ENCODE measurements at places on chromosomes 4 and X. TPM values are rescaled to one million over a fixed set of nuclear protein-coding genes. Genes with fewer than 3 reads are reported as not detected.

GPRASP1 gene
- total RNA-seq: 69.1 TPM

SLC4A4 gene
- total RNA-seq: 0.76 TPM

ATP1B4 gene
- total RNA-seq: not detected

XAGE2 gene
- not detected for total RNA-seq

WFS1 gene
- total RNA-seq: 3.2 TPM

MXD4 gene
- 57.0 TPM for total RNA-seq

P2RY8 gene
- 139 TPM for total RNA-seq

HHIP gene
- total RNA-seq: 0.85 TPM

DNA sequence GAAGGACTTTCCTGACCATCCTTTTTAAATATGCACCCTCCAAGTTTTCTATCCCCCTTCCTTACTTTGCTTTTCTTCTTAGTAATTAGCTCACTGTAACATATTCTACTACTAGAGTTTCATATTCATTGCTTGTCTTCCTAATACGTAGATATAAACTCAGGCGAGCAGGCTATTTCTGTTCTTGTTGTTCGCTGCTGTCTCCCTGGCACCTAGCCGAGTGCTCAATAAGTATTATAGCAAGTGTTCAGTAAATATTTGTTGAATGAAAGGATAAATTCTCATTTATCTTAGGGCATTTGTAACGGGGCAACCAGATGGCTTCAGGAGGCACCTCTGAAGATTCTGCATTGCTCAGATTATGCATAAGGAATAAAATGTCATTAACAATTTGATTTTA, 6.8 kb upstream of the RHOH start:
- peaks cover 33% of the 10 kb centered on the region for H3K4me1 ChIP-seq
- H3K36me3 ChIP-seq: no peaks in the 10 kb centered on the region
- no peak for DNase-seq
- H3K4me3 ChIP-seq: no peak overlapping the region

GRCh38 chrX:47898024-47898423, 61.3 kb downstream of the ZNF81 start:
- H3K4me1 ChIP-seq: no peaks in the 10 kb centered on the region
- no peaks in the 10 kb centered on the region for H3K27me3 ChIP-seq
- H3K36me3 ChIP-seq: no peaks in the 10 kb centered on the region
- no peak overlapping the region for H3K4me3 ChIP-seq

GRCh38 chr4:23717528-23718248, 172.2 kb downstream of the PPARGC1A start:
- no peak overlapping the region for H3K4me3 ChIP-seq
- no peak overlapping the region for H3K27ac ChIP-seq
- H3K27me3 ChIP-seq: no peaks in the 10 kb centered on the region
- H3K4me1 ChIP-seq: no peaks in the 10 kb centered on the region
- H3K36me3 ChIP-seq: no peaks in the 10 kb centered on the region

GRCh38 chrX:42975906-42976305, 197.9 kb upstream of the PPP1R2C start:
- no peak overlapping the region for H3K4me3 ChIP-seq
- H3K27me3 ChIP-seq: no peaks in the 10 kb centered on the region
- H3K36me3 ChIP-seq: no peaks in the 10 kb centered on the region
- H3K27ac ChIP-seq: no peak overlapping the region

DNA sequence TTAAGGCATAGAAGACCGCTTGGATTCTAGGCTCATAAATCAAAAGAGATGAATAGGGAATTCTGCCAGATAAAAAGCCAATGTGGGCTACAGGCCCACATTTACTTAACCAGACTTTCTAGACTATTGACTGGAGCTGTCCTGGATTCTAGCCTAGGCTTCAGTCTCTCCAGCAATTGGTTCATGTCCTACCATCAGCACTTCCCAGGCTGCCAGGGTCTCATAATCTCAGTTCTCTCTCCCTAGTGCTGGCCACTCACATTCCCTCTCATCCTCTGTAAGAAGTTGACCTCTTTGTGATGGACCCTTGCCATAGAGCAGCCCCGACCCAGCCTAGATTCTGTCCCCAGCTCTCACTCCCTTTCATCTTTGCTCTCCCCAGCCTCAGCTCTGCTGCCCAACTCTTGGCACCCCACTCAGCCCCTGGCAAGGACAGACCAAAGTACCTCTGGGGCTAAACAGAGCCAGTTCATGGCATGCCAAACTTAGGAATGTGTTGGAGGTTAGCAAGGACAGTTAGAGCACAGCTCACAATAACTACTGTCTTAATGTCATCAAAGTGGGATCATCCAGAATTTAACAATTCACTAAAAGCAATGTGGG, 396.2 kb downstream of the INPP4B start:
- H3K27ac ChIP-seq: no peak overlapping the region
- H3K36me3 ChIP-seq: no peaks in the 10 kb centered on the region
- H3K27me3 ChIP-seq: no peaks in the 10 kb centered on the region
- no peak overlapping the region for H3K4me3 ChIP-seq
- H3K4me1 ChIP-seq: peaks cover 4% of the 10 kb centered on the region
- no peak for DNase-seq

- no peak for DNase-seq
- peaks cover 8% of the 10 kb centered on the region for H3K27me3 ChIP-seq
- H3K36me3 ChIP-seq: no peaks in the 10 kb centered on the region
- H3K4me3 ChIP-seq: no peak overlapping the region
- H3K4me1 ChIP-seq: no peaks in the 10 kb centered on the region
These were observed 29.9 kb downstream of the SOWAHB start for GRCh38 chr4:76867880-76868655.

- no peaks in the 10 kb centered on the region for H3K36me3 ChIP-seq
- no peak overlapping the region for H3K27ac ChIP-seq
- H3K4me3 ChIP-seq: no peak overlapping the region
- H3K27me3 ChIP-seq: no peaks in the 10 kb centered on the region
These were observed 1442.8 kb upstream of the IGFBP7 start for GRCh38 chr4:58553031-58553430.

- no peaks in the 10 kb centered on the region for H3K27me3 ChIP-seq
- no peak for DNase-seq
- H3K27ac ChIP-seq: no peak overlapping the region
- H3K36me3 ChIP-seq: no peaks in the 10 kb centered on the region
These were observed 145.5 kb downstream of the NWD2 start for GRCh38 chr4:37389967-37390580.

- no peak overlapping the region for H3K4me3 ChIP-seq
- H3K27ac ChIP-seq: no peak overlapping the region
- H3K27me3 ChIP-seq: no peaks in the 10 kb centered on the region
These were observed 109.0 kb downstream of the ANTXR2 start for GRCh38 chr4:79964020-79964399.

GRCh38 chrX:27078371-27078770, 384.8 kb downstream of the PPP4R3C start:
- no peaks in the 10 kb centered on the region for H3K27me3 ChIP-seq
- no peak overlapping the region for H3K4me3 ChIP-seq
- no peak for DNase-seq
- H3K27ac ChIP-seq: no peak overlapping the region
- no peaks in the 10 kb centered on the region for H3K36me3 ChIP-seq

- no peak for DNase-seq
- no peaks in the 10 kb centered on the region for H3K36me3 ChIP-seq
- no peak overlapping the region for H3K27ac ChIP-seq
- no peak overlapping the region for H3K4me3 ChIP-seq
- H3K27me3 ChIP-seq: no peaks in the 10 kb centered on the region
These were observed 40.8 kb upstream of the GRID2 start for GRCh38 chr4:92263010-92263409.

DNA sequence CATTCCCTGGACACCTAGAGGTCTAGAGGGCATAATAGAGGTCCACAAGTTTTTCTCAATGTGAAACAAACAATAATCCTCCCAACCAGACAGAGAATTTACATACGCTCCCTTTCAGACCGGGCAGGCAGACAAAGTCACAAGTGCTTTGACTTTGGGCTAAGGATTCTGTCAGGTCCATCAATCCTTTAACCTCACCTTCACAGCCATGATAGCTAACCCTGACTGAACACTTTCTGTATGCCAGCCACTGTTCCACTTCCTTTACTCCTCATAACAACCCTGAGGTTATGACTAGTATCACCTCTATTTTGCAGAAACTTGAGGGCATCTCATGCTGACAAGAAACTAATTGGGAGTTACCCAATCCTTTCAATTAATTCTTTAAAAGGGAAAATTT, 118.8 kb upstream of the AFF2 start:
- no peak overlapping the region for H3K4me3 ChIP-seq
- H3K27ac ChIP-seq: peak overlapping the region; percentile 91
- no peak for DNase-seq
- no peaks in the 10 kb centered on the region for H3K27me3 ChIP-seq
- peaks cover 7% of the 10 kb centered on the region for H3K4me1 ChIP-seq

GRCh38 chrX:38881066-38881465, 79.8 kb downstream of the MID1IP1 start:
- no peaks in the 10 kb centered on the region for H3K27me3 ChIP-seq
- no peaks in the 10 kb centered on the region for H3K36me3 ChIP-seq
- no peak overlapping the region for H3K4me3 ChIP-seq
- no peak for DNase-seq

- no peaks in the 10 kb centered on the region for H3K36me3 ChIP-seq
- no peak for DNase-seq
- peak overlapping the region; percentile 94 for H3K4me3 ChIP-seq
- H3K27ac ChIP-seq: peak overlapping the region; percentile 97
- H3K27me3 ChIP-seq: peaks cover 9% of the 10 kb centered on the region
These were observed 995 bp downstream of the SMARCA5 start for GRCh38 chr4:143514497-143514896.

DNA sequence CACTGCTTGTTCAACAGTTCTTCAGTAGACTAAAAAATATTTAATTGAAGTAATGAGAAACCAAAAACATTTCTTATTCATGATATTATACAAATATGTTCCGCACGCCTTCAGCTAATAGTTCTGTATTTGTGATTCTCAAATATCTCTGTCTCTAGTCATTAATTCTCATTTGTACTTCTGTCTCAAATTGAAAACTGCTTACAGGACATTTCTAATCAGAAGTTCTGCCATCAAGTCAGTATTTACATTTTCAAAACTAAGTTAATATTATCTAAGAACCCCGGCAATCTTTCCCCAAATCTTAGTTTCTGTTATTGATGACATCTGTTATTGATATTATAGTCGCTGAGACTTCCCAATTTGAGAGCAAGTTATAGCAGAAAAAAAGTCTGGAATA, 78.6 kb upstream of the PGRMC2 start:
- H3K27ac ChIP-seq: no peak overlapping the region
- H3K4me1 ChIP-seq: no peaks in the 10 kb centered on the region
- no peaks in the 10 kb centered on the region for H3K27me3 ChIP-seq
- DNase-seq: no peak
- no peak overlapping the region for H3K4me3 ChIP-seq
- no peaks in the 10 kb centered on the region for H3K36me3 ChIP-seq

GRCh38 chr4:1017706-1018105, 6.3 kb downstream of the FGFRL1 start:
- no peak overlapping the region for H3K27ac ChIP-seq
- H3K4me3 ChIP-seq: no peak overlapping the region
- no peak for DNase-seq
- H3K36me3 ChIP-seq: no peaks in the 10 kb centered on the region
- H3K4me1 ChIP-seq: peaks cover 25% of the 10 kb centered on the region
- peaks cover under 1% of the 10 kb centered on the region for H3K27me3 ChIP-seq

GRCh38 chr4:106541253-106541652, 172.7 kb upstream of the GIMD1 start:
- no peaks in the 10 kb centered on the region for H3K27me3 ChIP-seq
- no peak overlapping the region for H3K4me3 ChIP-seq
- H3K36me3 ChIP-seq: no peaks in the 10 kb centered on the region
- no peaks in the 10 kb centered on the region for H3K4me1 ChIP-seq
- no peak for DNase-seq

DNA sequence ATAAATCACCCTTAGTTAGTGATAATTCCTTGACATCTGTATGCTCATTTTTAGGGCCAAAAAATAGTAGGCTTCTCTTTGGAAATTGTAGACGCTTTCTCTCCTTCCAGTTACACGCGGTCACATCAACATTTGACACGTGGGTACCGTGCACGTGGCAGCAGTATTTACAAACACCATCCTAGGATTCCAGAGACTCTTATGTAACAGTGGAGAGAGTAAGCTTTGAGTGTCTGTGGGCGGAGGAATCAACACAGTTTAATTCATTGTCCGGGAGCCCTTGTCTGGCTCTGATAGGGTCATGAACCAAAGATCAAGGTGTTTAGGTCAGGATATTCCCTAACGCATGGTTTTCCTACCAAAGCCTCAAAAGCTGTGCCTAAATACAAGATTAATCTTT, 12.2 kb downstream of the TET2 start:
- H3K4me3 ChIP-seq: no peak overlapping the region
- peaks cover 4% of the 10 kb centered on the region for H3K4me1 ChIP-seq
- H3K27ac ChIP-seq: no peak overlapping the region
- H3K36me3 ChIP-seq: no peaks in the 10 kb centered on the region
- no peaks in the 10 kb centered on the region for H3K27me3 ChIP-seq

DNA sequence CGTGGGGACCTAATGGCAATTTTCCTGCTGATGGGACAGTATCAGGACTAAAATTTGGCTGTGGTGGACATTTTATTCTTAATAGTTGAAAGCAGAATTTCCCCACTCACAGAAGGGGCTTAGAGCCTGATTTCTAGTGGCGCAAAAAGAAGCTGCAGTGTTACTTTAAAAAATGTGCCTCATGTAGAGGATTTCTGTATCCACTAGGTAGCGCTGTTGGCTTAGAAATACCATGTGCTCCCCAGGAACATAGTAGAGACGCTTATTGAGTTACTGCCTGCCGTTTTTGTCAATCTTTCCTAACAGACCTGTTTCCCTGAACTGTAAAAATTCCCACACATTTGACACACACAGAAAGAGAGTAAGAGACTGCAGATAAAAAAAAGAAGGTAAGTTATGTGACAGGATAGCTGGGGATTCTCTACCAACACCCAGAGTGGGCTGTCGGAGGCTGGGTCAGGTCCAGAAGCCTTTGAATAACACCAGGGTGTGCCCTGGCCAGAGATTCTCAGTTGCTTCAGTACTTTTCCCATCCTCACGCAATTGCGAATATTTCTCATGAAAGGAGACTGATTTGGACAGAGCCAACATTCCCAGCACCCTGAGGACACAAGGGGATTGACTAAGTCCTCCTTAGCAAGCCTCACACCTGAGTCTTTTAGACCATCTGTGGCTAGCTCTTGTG, 88.4 kb downstream of the ZXDA start:
- no peaks in the 10 kb centered on the region for H3K27me3 ChIP-seq
- H3K27ac ChIP-seq: no peak overlapping the region
- H3K36me3 ChIP-seq: no peaks in the 10 kb centered on the region

DNA sequence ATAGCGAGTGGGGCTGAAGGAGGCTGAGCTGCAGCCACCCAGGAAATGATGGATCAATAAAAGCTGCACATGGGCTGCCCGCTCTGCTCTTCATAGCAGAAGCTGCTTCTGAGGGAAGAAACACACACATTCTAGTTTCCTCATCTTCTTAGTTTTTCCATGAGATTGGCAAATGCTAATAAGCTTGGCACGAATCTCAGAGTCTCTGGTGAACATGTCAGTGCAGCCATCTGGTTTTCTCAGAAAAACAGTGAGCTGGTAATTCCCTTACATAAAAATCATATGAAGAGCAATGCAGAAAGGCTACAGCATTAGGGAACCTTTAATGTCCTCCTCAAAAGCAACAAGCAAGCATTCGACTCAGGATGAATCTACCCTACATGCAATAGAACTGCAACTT, 69.9 kb downstream of the GATB start:
- DNase-seq: no peak
- H3K36me3 ChIP-seq: peaks cover 15% of the 10 kb centered on the region
- no peak overlapping the region for H3K4me3 ChIP-seq
- H3K27ac ChIP-seq: no peak overlapping the region
- H3K4me1 ChIP-seq: no peaks in the 10 kb centered on the region
- H3K27me3 ChIP-seq: no peaks in the 10 kb centered on the region
